ENCODE measurements at places on chromosomes 4 and X. TPM values are rescaled to one million over a fixed set of nuclear protein-coding genes. Genes with fewer than 3 reads are reported as not detected.

ARHGAP36 gene
- not detected for total RNA-seq

DCX gene
- total RNA-seq, result not detected

SPANXN4 gene
- not detected for total RNA-seq

MID1IP1 gene
- 30.0 TPM for total RNA-seq

PIGA gene
- total RNA-seq, result 4.5 TPM

GAGE12J gene
- not detected for total RNA-seq

STK32B gene
- 0.13 TPM for total RNA-seq

TRIM75 gene
- not detected for total RNA-seq

PAGE5 gene
- total RNA-seq, result not detected

USP17L24 gene
- total RNA-seq, result not detected

RHOXF1 gene
- not detected for total RNA-seq

CXCL3 gene
- not detected for total RNA-seq

SLC10A6 gene
- total RNA-seq, result 2.0 TPM

BEND2 gene
- total RNA-seq, result 0.06 TPM

RAB41 gene
- total RNA-seq, result not detected

ADH1A gene
- total RNA-seq, result 0.25 TPM

NUDT10 gene
- not detected for total RNA-seq

NPNT gene
- 3.6 TPM for total RNA-seq

GPR143 gene
- not detected for total RNA-seq

OPRPN gene
- total RNA-seq, result not detected

HSFX2 gene
- not detected for total RNA-seq

CXCL10 gene
- total RNA-seq, result 0.61 TPM

GPAT3 gene
- 38.8 TPM for total RNA-seq

CSAG2 gene
- not detected for total RNA-seq

ZDHHC15 gene
- 1.6 TPM for total RNA-seq

CFAP99 gene
- total RNA-seq, result not detected

NMU gene
- total RNA-seq, result not detected

SLC6A14 gene
- total RNA-seq, result not detected

SGMS2 gene
- total RNA-seq, result 39.4 TPM

DCHS2 gene
- total RNA-seq, result 0.49 TPM

RASSF6 gene
- total RNA-seq, result not detected

RTL5 gene
- 6.0 TPM for total RNA-seq

RNF212 gene
- total RNA-seq, result not detected

ALAS2 gene
- 3.1 TPM for total RNA-seq

NKAP gene
- total RNA-seq, result 7.8 TPM

All from heart left ventricle (tissue), 16 donors.